CD4-positive, alpha-beta T cell treated with Interleukin-1 beta for 1 hour (primary cell): ENCODE measurements at places on chromosomes 4 and X.

GRCh38 chr4:129379429-129379828 lies 283.5 kb downstream of the C4orf33 start:
- DNase-seq, result no peak

DNA sequence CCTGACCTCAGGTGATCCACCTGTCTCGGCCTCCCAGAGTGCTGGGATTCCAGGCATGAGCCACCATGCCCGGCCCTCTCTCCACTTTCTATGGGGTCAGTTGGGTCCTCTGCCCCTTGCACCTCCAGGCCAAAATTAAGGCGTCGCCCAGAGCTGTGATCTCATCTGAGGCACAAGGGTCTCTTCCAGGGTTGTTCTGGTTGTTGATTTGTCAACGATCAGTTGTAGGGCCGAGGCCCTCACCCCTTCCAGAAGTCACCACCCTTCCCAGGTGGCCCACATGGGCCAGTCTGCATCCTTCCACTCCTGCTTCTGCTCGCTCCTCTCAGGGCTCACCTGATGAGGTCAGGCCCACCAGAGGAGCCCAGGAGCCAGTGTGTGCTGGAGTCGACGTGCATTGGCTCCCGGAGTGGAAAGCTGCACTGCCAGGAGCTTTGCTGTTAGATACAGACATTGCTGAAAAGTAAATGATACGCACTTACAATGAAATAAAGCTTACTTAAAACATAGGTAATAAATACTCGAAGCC lies 14.3 kb upstream of the TMEM271 start:
- DNase-seq, result no peak

- no peak for DNase-seq
Measured at GRCh38 chr4:25489253-25489797, 112.3 kb downstream of the ANAPC4 start.

DNA sequence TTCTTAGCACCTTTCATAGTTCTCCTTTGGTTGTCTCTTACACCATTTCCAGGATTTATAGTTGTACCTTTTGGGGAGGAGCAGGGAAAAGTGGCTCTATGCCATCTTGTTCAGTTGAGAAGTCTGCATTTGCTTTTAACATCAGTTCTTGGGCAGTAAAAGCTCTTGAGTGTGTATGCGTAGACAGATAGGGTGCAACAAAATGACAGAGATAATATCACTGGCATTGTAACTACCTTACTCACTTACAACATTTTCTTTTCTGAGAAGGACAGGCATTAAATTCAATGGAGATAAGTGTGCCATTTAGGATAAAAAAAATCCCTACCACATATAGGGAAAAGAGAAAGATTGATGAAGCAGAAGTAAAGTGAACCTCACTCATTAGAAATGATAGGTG lies 38.9 kb downstream of the ADGRG4 start:
- DNase-seq, result no peak

DNA sequence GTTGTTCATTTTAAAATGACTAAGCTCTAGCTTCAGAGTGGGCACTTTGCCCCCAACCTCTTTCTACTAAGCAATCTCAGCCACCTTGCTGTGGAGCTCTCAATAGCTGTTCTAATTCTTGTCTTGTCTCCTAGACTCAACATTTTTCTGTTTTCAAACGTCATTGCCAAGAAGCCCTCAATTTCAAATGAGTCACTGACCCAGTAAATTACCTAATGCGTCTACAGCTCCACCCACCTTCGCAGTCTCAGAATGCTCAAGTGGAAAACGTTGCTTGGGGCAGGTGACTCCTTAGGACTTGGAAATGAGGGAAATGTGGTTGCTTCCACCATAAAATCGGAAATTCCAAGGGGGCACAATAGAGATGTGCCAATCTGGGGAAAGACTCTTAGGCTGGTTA lies 59.0 kb downstream of the ING2 start:
- no peak for DNase-seq

- no peak for DNase-seq
Measured at GRCh38 chr4:153159728-153160221, 44.5 kb upstream of the TRIM2 start.

DNA sequence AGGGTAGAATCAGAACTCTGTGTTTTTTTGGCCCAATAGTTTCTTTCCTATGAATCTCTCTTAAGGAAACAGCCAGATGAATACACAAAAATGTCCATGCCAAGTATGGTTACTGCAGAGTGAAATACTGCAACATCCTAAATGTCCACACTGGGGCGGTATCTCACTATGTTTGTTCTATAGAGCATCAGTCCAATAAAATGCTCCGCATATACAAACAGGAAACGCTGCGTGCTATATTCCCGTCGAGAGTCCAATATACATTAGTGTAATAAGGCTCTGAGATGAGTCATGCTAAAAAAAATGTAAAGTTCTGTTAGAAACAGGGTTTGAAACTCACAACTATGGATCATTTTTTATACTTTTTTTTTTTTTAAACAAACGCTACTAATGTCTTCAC lies 72.9 kb upstream of the ENOX2 start:
- no peak for DNase-seq

- DNase-seq, result no peak
Measured at GRCh38 chr4:8730159-8730558, 137.6 kb downstream of the CPZ start.

GRCh38 chrX:150152546-150152945 lies 210.6 kb upstream of the MAMLD1 start:
- DNase-seq, result no peak

DNA sequence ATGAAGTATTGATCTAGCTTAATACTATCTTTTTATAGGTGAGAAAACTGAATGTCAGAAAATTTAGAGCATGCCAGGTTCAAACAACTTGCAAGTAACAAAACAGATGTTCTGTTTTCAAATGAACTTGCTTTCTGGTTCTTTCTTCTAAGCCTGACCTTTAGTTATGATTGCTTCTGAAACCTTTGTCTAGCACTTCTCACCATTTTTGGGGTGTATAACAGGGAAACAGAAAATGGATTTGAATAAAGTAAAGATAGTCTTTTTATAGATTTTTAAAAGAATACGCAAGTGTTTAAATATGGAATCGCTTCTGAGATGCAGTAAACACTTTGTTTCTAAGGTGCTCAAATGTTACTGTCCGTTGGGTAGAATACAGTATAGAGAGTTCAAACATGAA lies 687.2 kb upstream of the CPEB2 start:
- no peak for DNase-seq

DNA sequence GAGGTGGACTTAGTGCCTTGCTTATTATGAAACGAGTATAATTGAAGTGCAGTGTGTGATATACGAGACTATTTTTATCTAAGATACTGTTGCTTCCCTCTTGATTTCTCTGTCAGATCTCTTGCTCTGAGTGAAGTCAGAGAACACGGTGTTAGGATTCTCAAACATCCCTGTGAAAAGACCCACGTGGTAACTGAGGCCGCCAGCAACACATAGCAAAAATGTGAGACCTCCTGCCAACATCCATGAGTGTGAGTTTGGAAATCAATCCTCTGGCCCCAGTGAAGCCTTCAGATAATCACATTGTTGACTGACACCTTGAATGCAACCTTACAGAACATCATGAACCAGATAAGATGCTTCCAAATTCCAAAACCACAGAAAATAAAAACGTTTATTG lies 954.4 kb downstream of the FAT4 start:
- no peak for DNase-seq

DNA sequence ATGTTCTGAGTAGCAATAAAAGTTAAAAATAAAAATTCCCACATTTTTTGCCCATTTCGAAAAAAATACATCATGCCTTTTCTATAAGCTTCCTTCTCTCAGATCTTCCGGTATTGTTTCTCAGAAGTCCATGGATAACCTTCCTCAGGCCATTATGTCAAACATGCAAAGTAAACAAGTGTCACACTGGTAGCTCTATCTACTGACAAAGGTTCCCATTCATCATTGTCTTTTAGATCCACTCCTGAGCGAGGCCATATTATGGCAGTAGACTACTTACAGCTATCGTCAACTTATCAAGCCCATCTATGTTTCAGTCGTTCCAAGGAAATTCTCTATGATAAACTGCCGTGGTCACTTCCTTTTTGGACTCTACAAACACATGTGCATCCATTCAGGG lies 1068.2 kb downstream of the GLUD2 start:
- DNase-seq, result no peak

GRCh38 chr4:56409511-56410090 lies 22.3 kb upstream of the AASDH start:
- DNase-seq, result no peak

DNA sequence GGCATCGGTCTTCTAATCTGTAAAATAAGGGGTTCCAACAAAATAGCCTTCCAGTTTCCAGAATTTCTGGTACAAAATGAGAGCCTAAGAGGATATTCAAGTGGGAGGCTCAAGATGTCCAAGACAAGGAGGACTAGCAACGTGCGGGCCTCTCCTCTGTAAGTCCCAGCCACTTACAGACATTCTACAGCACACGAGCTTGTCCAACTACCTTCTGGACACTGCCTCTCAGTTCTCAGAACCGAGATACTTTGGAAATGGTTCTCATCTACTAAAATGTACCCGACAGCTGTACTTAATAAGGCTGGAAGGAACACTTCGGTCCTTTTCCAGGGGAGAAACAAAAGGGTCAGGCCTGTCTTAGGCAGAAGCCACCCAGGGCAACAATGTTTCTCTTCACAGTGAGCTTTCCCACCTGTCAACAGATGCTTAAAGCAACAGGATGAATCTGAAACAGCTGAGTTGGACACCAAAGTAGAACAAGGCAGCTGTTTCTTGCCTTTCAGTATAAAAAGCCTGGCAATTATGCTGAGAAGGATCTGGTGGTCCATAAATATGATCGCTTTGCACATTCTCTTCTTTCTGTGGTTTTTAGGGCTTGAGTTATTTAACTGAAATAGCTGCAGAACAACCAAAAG lies 127.0 kb downstream of the HS6ST2 start:
- DNase-seq, result no peak

DNA sequence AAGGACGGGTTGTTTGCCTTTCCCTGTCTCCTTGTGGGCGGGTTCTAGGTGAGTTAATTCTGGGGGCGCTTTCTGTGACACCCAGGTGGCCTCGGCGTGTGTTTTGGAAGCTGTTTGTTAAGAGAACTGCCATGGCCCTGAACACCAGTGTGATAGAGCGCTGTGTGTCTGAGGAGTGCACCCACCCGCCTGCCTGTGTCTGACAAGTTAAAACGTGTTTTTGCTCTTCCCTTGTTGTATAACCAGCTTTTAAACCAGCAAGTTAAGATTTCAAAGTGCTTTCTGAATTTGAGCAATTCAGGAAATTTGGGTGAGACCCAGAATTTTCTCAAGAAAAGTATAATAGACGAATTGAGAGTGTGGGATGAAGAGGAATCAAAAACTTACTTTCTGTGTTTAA lies 55.2 kb upstream of the HGFAC start:
- DNase-seq, result no peak

DNA sequence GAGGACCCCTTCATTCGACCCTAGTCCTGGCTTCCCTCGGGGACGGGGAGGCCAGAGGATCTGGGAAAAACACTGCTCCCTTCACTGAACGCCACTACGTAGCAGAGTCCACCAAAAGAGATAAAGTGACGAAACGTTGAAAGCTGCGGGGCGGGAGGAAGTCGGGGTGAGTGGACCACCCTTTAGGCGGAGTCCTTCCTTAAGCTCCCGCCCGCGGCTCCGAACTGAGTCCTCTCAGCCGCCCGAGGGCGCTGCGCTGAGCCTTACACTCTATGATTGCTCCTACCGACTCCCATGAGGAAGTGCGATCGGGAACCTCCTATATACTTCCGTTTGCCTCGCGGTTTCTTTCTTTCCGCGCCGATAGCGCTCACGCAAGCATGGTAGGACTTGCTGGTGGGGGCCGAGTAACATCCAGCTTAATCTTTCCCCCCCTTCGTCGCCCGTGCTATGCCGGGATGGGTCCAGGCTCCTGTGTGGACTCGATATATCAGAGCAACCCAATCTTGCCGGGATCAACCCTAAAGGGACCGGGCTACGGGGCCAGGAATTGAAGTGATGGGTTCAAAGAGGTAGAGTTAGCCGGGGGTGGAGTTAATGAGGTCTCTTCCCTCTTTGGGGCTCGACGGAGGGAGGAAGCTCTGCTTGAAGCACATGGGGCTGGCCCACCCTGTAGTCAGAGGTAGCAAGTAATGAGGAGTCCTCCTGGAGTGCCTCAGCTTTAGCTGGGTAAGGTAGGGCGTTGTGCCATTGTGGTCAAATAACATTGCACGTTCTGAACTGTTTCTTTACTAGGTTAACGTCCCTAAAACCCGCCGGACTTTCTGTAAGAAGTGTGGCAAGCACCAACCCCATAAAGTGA lies at the start of gene RPL36A:
Gene RPL36A, plus strand, starts transcription at position 348 of the 862 bp plus-strand sequence. Its CDS starts 33 bp downstream, at position 381.
- peak; percentile 85 for DNase-seq

DNA sequence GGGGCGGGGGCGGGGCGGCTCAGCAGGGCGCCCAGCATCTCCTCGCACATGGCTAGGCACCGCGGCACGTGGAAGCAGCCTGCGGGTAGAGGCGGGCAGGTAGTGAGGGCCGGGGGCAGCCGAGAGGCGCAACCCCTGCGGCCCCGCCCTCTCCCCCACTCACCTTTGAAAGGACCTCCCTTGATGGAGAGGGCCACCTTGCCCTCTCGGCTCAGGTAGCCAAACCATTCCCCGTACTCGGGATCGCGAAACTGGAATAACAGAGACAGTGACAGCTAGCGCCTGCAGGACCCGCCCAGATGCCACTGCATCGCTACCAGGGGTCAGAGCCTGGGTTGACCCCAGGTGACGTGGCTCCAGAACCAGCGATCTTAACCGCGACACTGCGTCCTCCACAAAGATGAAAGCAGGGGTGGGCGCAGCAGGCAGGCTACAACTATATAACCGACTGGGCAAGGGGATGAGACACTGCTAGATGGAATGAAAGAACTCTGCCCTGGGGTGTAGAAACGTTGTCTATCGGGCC lies 552 bp upstream of the NAA10 start:
- no peak for DNase-seq

DNA sequence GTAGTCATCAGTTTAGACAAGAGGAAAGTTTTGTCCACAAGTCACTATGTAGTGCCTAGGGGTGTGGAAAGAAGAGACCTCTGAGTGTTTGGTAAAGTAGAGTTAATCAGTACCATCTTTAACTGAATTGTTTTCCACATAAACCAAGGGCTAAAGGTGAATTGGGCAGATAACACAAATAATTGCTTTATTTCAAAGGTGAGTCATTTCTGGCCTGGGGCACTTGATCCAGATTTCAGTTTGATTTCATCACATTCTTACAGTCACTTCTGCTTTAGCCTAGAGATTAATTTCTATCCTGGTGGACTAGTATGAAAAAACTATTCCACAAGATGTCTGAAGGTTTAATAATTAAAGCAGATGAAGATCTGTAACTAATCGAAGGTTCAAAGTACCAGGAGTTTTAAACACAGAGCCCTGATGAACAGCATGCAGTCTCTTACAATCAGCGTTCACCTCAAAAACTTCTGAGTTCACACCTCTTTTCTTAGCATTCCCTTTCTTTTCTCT lies 74.5 kb upstream of the BOD1L1 start:
- DNase-seq, result no peak
